ENCODE measurements at places on chromosomes 6 and 20. TPM values are rescaled to one million over a fixed set of nuclear protein-coding genes. Genes with fewer than 3 reads are reported as not detected.

- DNase-seq = no peak
These were observed 167.2 kb downstream of the TTLL2 start for GRCh38 chr6:167492100-167492449.

- no peak for DNase-seq
These were observed 474.1 kb downstream of the RNF144B start for GRCh38 chr6:18861204-18861603.

DNA sequence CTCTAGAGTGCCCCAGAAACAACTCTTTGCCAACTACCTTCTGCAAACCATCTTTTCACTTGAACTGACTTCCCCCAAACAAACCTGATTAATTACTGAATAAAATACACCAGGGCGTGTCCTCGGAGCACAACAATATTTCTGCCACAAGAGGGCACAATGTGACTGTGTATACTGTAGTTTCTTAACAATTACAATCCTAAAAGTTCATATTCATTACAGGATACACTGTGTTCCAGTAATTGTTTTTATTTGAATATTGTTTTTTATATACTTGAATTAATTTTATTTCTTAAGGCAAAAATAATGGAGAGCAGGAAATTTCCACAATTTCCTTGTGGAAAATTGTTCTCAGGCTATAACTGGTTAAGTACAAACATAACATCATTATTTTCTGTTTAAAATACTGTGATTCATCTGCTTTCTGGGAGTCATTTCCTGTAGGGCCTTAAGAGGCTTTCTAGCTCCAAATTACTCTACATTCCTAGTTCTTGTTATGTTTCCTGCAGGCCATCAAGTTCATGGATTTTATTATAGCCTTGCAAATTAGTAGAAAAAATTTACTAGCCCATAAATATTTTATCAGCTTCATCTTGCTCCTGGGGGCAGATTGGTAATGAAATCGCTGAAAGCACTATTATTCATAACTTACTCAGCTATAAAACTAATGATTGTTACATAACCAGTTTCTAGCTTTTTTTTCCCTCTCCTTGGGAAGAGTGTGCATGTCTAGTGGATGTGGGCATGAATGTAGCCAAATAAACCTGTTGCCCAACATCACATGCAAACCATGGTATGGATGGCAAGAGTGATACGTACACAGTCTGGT, 51.9 kb upstream of the SLC22A16 start:
- peak; percentile 56 for DNase-seq

DNA sequence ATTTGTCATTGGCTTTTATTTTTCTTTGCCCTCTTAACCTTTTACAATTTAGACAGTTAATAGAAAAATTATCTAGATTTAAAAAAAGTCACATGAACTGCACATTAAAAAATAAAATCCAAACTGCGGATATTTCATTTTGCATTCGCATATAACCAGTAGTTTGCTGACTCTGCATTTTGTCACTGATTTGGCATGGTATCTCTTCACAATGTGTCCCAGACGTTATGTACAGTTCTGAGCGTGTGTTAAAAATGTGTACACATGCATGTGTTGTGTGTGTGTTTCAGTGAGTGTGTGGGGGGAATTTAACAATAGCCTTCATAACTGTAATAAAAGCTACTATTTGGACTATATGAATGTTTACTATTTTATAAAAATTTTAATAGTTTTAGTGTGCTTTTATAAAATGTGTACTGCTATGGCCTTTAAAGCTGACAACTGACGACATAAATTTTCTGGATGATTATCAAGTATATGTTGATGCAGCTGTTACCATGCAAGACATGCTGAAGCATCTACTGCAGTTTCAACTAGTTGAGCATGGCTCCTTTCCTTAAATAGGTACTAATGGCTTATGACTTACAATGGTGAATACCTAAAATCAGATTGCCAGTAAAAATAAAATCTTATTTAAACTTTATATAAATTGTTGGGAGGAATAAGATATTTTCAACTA, 67.7 kb downstream of the HMGCLL1 start:
- no peak for DNase-seq

DNA sequence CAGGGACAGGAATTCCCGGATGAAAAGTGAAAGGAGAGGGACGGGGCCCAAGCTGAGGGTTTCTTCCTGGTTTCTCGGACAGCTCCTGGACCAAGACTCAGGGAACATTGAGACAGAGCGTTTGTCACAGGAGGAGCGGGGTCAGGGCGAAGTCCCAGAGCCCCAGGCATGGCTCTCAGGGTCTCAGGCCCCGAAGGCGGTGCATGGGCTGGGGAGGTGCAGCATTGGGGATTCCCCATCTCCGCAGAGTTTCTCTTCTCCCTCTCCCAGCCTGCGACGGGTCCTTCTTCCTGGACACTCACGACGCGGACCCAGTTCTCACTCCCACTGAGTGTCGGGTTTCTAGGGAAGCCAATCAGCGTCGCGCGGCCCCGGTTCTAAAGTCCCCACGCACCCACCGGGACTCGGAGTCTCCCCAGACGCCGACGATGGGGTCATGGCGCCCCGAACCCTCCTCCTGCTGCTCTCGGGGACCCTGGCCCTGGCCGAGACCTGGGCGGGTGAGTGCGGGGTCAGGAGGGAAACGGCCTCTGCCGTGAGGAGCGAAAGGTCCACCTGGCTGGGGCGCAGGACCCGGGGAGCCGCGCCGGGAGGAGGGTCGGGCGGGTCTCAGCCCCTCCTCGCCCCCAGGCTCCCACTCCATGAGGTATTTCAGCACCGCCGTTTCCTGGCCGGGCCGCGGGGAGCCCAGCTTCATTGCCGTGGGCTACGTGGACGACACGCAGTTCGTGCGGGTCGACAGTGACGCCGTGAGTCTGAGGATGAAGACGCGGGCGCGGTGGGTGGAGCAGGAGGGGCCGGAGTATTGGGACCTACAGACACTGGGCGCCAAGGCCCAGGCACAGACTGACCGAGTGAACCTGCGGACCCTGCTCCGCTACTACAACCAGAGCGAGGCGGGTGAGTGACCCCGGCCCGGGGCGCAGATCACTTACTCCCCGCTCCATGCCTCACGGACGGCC, 54.6 kb upstream of the POLR1H start:
- no peak for DNase-seq

DNA sequence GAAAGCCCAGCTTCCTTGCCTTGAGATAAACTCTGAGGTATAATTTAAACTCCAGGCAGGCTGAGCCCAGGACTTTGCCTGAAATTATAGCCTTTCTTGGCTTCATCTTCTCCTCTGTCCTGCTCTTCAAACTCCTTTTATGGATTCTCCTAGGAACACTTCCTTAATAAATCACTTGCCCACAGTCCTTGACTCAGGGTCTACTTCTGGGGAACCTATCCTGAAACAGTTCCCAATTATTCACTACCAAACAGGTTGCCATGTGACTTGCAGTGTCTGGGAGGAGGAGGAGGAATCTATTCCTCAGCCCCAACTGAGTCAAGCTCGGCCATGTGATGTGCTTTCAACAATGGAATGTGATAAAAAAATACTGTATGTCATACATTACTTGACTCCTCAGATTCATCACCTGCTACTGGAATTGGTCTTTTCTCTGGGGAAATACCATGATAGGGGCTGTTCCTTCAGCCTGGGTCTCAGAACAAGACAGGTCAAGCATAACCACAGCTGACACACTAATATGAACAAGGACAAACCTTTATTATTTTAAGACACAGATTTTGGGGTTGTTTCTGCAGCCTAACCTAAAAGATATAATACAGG, 20.5 kb upstream of the CDKN1A start:
- DNase-seq = no peak

The ASIP gene
- not detected for total RNA-seq
